ENCODE measurements at places on chromosomes 16 and 17.

DNA sequence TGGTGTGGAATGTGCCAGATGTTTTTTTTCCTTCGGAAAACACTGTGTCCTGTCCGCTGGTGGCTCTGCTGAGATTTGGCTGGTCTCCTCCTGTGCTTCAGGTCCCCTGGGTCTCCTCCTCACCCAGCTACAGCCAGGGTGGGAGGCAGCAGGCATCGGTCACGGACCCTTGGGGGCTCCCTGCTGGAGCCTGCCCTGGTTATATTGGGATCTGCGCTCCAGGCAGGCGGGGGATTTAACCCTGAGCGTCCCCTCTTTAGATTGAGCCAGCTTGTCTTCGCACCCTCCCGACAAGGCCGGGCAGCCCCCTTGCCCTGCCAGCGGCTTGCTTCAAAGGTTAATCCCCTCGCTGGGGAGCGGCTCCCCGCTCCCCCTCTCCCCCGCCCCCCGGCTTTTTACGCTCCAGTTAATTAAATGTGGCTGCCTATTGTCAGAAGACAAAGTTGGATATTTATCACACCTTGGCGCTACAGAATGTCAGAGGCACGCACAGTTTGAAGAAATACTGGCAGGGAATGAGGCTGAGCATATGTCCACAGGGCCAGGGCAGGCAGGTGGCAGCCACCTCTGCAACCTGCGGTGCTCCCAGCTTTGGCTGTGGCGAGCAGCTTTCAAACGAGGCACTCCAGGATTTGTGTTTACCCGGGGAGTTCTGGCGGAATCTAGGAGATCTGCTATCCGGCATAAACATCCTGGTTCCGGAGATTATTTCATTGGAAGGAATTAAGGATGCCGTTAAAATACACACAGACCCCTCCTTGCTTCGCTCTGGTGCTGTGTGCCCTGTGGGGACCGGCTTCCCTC, 38.2 kb upstream of the GSE1 start:
- DNase-seq, result peak; percentile 26

DNA sequence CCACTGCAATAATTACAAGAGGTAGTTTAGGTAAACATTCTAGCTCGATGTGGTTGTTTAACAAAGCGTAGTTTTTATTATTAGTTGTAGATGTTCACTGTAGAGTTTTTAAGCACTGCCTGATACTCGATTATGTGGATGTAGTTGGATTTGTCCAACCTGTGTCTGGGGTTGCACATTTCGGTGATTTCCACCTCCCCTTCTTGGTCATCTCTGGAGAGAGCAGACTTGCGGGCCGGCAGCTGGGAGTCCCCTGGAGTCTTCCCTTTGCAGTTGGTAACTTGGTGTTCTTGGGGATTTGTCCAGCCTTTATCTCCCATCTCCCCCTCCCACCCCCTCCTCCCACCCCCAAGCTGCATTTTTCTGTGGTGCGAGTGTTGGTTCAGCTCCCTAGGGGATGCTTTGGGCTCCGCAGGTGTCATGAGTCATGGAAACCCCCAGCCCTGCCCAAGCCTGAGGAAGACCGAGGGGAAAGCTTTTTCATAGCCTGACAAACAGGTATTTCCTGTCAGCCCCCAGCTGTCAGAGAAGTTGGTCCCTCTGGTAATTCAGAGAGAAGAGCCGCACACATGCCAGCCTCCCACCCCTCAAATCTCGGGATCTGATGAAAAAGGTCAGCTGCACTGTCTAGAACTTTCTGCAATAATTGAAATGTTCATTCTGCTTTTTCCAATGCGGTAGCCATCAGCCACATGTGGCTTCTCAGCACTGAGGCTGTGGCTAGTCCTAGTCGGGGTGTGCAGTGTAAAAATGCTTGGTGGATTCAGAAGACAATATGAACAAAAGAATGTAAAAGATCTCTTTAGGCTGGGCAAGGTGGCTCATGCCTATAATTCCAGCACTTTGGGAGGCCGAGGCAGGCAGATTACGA, 50.3 kb downstream of the KSR1 start:
- peak; percentile 25 for DNase-seq

DNA sequence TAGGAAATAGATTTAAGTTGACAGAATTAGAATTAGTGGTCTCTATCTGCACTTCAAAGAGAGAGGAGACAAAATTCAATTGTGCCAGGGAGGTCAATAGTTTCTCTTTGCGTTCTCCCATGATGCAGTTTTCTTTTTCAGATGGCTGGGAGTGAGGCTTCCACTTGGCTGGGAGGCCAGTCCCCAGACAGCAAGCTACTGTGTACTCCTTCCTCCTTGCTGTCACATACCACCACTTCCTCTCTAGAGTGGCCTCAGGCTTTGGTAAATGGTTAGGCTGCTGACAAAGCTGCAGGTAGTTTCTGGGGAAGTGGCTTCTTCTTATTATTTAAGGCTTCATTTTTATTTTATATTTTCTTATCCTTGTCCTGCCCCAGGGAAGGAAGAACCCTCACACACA, 106.2 kb upstream of the HS3ST4 start:
- no peak for DNase-seq

GRCh38 chr16:1706386-1707192, 594 bp downstream of the MAPK8IP3 start:
- DNase-seq, result no peak

- DNase-seq, result no peak
Observed at GRCh38 chr17:14510136-14510535, 209.3 kb downstream of the HS3ST3B1 start.

DNA sequence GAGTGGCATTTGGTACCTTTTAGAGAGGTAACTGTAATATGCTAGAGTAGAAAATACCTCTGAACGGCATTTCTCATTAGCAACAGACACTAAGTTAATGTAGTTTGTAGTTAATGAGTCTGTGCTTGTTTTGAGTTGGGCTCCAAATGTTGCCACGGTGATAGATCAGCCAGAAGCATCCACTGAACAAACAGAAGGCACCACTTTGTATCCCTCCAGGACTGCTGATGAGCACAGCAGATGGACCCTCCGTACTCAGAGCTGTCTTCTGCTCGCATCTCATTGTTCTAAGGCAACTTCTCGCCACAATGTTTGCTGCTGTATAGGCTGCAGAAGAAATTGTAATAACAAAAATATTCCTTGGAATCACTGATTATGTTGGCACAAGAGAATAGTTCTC, 56.1 kb downstream of the TNRC6C start:
- DNase-seq, result no peak

DNA sequence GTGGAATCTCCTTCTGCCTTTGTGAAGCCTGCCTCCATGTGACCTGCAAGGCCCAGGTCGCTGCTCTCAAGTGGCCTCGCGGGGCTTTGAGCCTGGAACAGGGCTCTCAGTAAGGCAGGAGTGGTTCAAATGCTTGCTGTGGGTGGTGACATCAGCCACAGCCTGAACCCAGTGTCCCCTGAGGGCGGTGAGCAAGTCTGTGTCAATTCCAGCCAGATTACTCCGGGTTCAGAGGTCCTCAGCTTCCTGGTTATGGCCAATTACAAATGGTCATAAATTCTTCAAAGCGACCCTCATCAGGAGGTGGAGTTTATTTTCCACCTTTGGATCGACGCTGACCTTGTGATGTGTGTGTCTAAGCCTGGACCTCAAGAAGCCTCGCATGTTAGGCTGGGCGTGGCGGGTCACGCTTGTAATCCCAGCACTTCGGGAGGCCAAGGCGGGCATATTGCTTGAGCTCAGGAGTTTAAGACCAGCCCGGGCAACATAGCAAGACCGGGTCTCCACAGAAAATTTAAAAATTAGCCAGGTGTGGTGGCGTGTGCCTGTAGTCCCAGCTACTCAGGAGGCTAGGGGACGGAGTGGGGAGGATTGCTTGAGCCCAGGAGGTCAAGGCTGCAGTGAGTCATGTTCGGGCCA, 17.3 kb downstream of the LGALS3BP start:
- DNase-seq, result no peak

GRCh38 chr17:68314916-68315535, 23.7 kb downstream of the ARSG start:
- DNase-seq, result no peak

DNA sequence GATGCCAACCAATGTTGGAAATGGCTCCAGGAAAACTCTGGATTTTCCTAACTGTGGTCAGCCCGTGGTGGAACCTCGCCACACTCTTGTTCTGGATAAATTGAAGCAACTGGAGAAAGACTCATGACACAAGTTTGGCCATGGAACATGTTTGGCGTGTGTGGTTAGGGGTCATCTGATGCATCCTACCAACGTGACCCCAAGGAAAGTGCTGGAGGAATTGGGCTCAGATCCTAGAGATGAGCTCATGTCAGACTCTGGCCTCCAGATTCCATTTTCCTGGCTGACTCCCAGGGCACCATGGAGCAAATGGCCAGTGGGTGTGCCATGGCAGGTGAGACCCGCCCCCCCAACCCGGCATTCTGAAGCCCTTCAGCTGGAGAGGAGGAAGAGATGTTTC, 58.5 kb downstream of the CACNG5 start:
- no peak for DNase-seq

GRCh38 chr17:45948881-45949624, 50.0 kb upstream of the STH start:
- no peak for DNase-seq

DNA sequence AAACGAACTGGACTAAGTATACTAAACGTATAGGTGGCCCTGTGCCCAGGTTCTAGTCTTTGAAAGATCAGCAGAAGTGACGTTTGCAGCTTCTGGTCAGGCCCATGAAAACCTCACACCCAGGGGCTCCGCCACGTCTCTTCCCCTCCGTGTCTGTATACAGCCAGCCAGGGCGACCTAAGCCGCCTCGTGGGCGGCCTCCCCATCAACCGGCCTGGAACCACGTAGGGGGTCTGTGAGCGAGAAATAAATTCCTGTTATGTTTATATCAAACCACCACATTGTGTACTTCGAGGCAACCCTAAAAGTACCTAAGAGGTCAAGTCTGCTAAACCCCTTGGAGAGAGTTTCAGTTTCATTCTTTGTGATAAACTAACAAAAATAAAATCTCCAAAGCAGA, 6.8 kb downstream of the TK1 start:
- no peak for DNase-seq

- DNase-seq, result no peak
Observed at GRCh38 chr16:86322283-86322682, 188.0 kb upstream of the FOXF1 start.

DNA sequence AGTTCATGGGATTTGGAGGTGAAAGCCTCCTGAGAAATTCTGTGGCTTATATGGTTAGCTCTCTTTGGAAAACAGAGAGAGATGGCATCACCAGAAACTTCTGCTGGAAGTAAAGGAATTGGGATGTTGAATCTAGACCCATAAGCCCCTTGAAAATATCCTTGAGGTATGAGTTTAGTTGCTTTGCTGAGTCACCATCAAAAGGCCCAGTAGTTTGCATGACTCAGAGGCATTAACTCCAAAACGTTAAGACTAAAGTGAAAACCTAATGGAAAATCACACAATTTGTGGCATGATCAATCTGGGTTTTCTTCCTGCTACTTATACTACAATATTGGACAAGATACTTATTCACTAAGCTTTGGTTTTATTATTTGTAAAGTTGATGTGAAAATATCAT, 349.2 kb upstream of the SALL1 start:
- no peak for DNase-seq

DNA sequence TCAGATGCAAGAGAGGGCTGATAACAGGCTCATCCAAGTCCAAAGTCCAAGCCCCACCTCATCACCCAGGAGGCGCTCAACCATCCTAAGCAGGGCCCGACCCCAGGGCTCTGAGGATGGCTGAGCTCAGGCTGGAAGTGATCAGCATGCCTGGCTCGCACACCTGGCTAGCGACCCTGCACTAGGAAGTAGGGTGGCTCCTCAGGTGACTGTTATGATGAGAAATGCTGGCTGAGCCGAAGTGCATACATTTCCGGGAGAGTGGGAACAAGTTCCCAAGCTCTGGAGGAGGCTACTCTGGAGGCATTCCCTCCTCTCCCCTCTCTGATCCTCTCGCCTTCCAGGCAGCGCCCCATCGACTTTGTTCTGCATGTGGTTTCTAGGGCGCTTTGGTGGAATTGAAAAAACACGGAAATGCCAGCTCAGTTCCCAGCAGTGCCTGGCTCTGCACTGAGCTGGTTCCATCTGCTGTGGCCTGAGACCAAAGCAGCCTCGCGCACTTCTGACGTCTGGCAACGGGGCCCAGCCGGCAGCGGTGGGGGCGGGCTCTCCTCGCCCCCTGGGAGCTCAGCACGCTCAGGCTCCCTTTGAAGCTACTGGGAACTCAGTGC, 130.3 kb downstream of the IRF8 start:
- no peak for DNase-seq

DNA sequence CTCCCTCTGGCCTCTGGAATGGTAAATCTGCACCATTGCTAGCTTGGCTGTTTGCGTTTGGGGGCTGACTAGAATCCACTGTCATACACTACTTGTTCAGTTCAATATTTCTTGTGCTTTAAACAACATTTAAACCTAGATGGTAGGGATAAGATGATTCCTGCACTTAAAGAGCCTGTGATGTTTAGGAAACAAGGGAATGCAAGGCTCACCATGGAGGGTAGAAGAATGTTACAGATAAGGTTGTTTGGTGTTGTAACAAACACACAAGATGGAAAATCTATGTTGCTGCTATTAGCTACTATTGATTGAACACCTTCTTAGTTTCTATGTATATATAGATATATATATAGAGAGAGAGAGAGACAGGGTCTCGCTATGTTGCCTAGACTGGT, 31.4 kb downstream of the YPEL2 start:
- no peak for DNase-seq

DNA sequence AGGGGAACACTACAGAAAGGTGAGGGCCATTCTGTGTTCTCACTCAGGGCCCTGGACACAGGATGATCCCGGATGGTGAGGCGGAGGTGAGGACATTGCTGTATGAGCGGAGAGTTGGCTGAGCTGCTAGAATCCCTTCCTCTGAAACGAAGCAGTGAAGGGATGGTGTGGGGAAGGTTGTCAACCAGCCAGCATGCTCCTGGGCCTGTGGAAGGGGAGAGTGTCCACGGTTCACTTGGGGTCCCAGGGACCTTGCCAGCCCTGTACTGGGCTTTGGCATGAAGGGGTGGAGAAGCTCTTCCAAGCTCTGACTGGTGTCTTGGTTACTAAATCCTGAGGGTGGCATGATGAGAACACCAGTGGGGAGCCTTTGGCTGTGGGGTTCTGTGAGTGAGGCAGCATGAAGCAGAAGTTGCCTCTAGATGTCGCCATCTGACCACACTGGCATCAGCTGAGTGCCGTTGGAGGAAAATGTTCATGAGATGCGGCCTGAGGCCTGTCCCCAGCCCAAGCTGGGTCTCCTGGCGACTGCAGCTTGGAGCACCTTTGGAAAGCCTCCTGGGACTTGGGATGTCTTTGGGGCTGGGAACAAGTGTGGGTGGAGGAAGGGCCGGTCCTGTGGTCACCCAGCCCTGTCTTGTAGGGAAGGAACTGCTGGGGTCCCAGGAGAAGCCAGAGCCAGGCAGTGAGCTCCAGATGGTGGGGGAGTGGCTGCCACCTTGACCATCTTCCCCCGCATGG, 14.8 kb downstream of the PDP2 start:
- peak; percentile 6 for DNase-seq

All from NCI-H748 treated with DMSO at 0.1 percent for 48 hours (cell line).